ENCODE measurements at places on chromosomes 5 and 9.

- DNase-seq: no peak
Observed at GRCh38 chr9:98832768-98833089, 25.3 kb downstream of the GALNT12 start.

- DNase-seq: no peak
Observed at GRCh38 chr9:33714989-33715388, 80.4 kb upstream of the PRSS3 start.

DNA sequence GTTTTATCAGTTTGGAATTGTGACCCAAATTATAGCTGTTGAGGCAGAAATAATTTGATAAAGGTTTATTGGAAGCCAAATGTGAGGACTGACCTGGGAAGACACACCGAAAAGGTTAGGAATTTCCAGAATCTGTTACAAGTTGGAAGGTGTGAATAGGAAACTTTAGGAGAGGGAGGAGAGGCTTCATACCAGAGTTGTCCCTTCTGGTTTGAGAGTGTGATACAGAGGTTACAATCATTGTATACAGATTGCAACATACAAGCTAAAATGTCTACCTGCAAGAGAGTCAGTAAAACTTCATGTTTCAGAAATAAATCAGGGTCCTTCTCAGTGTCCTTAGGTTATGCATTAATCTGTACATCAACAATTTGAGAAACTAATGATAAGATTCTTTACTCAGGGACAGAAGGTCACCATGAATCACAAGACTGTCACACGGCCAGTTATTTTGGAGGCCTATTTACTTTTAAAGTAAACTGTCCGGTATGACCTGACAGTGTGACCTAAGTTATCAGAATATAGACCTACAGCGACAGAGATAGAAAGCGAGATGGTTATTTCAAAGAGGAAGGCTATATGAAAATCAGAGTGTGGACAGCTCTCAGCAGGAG, 204.9 kb upstream of the CTNND2 start:
- no peak for DNase-seq

DNA sequence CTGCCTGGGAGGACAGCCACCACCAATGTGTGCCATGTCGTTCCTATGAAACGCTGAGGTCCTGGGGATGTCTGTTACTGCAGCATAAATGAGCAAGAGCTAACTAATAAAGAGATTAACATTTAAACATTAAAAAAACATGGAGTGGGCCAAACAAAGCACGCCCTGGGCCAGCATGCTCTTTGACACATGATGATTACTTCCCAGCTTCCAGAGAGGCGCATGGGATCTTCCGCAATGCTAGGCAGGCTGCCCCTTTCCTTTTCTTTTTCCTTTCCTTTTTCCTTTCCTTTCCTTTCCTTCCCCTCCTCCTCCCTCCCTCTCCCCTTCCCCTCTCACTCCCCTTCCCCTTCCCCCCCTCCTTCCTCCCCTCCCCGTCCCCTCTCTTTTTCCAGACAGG, 10.6 kb upstream of the TENT4A start:
- no peak for DNase-seq

DNA sequence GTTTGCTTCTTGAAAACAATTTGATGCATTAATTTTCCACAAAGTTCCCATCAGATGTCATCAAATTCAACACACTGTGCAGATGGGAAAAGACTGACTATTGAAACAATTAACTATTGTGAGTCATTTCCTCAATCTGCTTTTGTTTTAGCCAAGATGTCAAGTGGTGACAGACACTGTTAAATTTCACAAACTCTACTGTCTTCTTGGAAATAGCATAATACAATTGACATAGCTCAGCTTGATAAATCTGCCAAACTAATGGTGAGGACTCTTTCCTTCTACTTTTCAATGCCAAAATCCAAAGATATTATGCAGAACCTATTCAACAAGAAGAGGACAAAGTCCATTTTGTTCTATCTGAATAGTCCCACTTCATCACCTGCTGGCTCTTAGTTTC, 242.3 kb downstream of the CAAP1 start:
- no peak for DNase-seq

- no peak for DNase-seq
Observed at GRCh38 chr9:93593144-93593658, 16.8 kb downstream of the PHF2 start.

GRCh38 chr5:143760131-143760505, 51.8 kb upstream of the HMHB1 start:
- no peak for DNase-seq

DNA sequence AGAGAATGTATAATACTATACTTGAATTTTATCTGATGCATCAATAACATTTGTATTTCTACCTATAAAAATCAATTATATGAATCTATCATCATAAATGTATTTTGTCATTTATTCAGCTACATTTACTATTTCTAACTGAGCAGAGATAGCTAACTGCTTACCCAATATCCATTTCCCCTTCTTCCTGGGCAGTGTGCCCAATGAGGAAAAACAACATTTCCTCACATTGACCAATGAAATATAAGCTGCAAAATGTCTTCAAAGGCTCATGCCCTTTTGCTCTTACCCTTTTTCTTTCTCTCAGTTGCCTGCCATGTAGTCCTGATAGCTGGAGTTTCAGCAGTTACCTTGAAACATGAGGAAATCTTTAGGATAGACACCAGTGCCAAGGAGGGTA, 385.8 kb upstream of the PCSK5 start:
- no peak for DNase-seq

DNA sequence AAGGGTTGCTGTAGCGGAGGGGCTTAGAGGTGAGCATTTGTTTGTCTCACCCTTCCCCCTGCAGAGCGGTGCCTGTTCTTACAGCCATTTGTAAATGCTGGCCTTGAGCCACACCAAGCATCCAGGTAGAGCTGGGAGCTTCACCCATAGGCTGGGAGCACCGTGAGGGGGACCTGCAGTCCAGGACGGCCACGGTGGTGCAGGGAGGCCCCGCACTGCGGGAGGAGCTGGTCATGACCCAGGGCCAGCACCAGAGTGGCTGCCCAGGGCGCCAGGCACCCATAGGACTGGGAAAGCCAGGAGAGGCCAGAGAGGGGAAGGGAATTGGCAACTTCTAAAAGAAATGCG, 197.3 kb upstream of the ADAMTS16 start:
- DNase-seq: no peak

- DNase-seq: no peak
Observed at GRCh38 chr9:14004110-14004509, 309.8 kb downstream of the NFIB start.

DNA sequence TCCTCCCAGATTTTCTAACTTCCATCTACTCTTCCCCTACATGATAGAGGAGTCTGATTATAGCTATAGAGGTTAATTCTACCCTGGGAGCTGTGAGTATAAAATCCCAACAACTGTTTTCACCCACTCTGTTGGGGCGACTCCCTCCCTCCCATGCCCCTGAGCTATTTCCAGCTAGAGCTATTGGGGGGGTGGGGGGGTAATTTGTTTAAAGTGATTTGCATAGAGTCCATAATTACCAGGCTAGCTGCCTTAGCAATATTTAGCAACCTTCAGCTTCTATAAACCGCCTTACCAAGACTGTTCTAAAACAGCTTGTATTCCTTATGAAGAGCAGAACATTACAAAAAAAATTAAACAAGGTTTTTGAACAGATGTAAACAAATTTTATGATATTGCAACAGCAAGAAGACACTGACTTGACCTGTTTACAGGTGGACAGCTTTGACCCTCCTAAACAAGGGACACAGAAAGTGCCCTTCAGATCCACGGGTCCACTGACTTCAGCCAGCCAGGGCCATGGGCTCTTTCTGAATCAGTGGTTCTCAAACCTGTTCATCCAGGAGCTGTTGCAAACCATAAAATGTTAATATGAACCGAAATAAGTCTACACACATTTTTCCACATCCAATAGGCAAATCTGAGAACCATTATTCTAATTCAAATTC, 98.2 kb downstream of the OTULIN start:
- no peak for DNase-seq
